ENCODE measurements at places on chromosomes 6 and 20. TPM values are rescaled to one million over a fixed set of nuclear protein-coding genes. Genes with fewer than 3 reads are reported as not detected.

Gene HLA-DRA
- total RNA-seq = 25.8 TPM

Gene OR2W1
- total RNA-seq = not detected

Gene SPINT3
- not detected for total RNA-seq

Gene TNFRSF6B
- total RNA-seq = not detected

Gene TCF19
- 83.3 TPM for total RNA-seq

Gene ANKEF1
- total RNA-seq = 8.1 TPM

Gene SNX21
- total RNA-seq = 2.5 TPM

Gene AHCY
- total RNA-seq = 55.0 TPM

Gene FGD2
- 9.8 TPM for total RNA-seq

Gene GSTA3
- total RNA-seq = not detected
